Calu3 (cell line): ENCODE measurements at places on chromosomes 5 and 9. TPM values are rescaled to one million over a fixed set of nuclear protein-coding genes. Genes with fewer than 3 reads are reported as not detected.

DNA sequence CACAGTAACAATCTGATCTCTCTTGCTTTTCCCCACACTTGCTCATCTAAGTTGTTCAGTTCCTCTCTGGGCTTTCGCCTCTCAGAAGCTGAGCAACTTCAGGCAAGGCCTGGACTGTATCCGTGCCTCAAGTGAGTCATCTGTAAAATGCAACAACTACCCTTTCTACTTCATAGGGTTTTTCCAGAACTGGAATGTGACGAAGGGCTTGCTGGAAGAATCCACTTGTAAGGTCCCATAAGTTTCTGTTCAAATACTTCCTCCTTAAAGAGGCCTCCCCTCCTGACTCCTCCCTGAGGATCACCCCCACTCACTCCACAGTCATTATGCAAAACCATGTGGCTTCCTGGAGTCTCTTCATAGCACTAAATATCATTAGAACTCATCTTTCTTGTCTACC is 17.5 kb upstream of the INSYN2B start:
- no peak overlapping the region for H3K27ac ChIP-seq
- no peaks in the 10 kb centered on the region for H3K4me1 ChIP-seq
- peaks cover 99% of the 10 kb centered on the region for H3K27me3 ChIP-seq
- no peaks in the 10 kb centered on the region for H3K36me3 ChIP-seq

- H3K4me3 ChIP-seq = no peak overlapping the region
- H3K36me3 ChIP-seq = peaks cover 6% of the 10 kb centered on the region
- no peaks in the 10 kb centered on the region for H3K27me3 ChIP-seq
- no peak for DNase-seq
Observed at GRCh38 chr5:66151030-66151429, 6.9 kb downstream of the SREK1 start.

DNA sequence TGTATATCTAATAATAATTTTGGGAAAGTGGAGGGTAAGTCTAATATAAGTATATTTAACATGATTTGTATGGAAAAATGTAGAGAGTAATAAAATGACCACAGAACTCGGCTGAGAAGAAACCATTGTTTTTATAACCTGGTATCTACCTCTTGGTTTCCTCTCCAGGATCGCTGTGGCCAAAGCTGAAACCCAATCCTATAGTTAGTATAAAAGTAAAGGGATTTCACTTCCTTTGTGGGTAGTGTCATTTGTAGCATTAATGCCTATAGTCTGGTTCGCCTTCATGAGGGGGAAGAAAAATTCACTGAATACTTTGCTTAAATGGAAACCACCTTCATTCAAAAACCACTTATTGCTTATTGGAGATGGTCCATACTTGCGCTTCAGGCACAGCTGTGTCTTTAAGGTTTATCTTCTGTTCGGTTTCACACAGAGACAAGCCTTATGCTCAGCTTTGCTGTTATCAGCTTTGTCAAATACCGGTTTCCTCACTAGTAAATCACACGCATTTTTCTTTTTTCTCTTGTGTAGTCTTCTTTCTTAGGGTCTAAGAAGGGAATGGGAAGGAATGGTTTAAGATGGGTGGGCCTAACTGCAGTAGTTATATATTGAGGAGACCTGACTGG is 12.1 kb downstream of the PIK3R1 start:
- no peaks in the 10 kb centered on the region for H3K27me3 ChIP-seq
- H3K27ac ChIP-seq = no peak overlapping the region
- peaks cover 73% of the 10 kb centered on the region for H3K4me1 ChIP-seq

- no peak overlapping the region for H3K27ac ChIP-seq
- H3K36me3 ChIP-seq = no peaks in the 10 kb centered on the region
- peaks cover 22% of the 10 kb centered on the region for H3K4me1 ChIP-seq
- H3K27me3 ChIP-seq = peaks cover 22% of the 10 kb centered on the region
Observed at GRCh38 chr5:133928587-133929393, 39.6 kb downstream of the C5orf15 start.

GRCh38 chr9:120151149-120151548 is 428.8 kb downstream of the CDK5RAP2 start:
- peaks cover 49% of the 10 kb centered on the region for H3K27me3 ChIP-seq
- no peaks in the 10 kb centered on the region for H3K4me1 ChIP-seq
- DNase-seq = no peak
- H3K27ac ChIP-seq = no peak overlapping the region
- no peaks in the 10 kb centered on the region for H3K36me3 ChIP-seq

DNA sequence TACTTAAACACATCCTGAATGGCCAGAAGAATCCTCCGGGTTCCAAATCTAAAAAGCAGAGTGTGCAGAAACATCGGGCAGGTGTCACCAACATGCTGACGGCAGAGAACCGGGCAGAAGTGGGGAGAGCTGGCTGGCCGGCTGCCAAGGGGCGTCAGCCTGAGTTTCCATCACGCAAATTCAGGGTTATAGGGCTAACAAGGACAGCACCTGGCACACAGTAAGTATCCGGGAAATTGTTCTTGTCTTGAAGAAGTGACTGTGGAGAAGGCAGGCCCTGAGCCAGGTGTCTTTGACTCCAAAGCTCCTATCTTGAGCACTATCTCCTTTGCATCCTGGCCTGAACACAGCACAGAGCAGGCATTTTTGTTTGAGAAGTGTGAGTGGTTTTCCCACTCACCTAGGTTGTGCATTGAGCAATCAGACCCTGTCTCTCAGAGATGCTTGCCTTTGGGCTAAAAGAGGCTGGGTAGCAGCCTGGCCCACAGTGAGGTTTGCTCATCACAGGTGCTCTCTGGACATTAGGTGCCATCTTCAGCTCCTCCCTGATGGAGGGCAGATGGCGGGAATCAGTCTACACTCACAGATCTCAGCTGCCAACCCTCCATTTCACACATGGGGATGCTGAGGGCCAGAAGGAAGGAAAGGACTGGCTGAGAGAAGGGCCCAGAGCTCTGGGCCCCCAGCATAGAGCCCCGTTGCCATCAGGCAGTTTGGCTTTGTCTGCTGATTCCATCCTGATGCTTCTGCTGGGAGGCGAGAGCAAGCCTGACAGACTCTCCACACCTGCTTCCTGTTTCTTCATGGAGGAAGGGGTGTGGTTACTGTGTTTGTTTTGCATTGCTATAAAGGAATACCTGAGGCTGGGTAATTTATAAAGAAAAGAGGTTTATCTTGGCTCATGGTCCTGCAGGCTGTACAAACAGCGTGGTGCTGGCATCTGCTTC is 52.8 kb downstream of the WHRN start:
- peaks cover 7% of the 10 kb centered on the region for H3K27me3 ChIP-seq
- H3K27ac ChIP-seq = no peak overlapping the region
- no peaks in the 10 kb centered on the region for H3K4me1 ChIP-seq
- DNase-seq = no peak
- no peaks in the 10 kb centered on the region for H3K36me3 ChIP-seq
- no peak overlapping the region for H3K4me3 ChIP-seq

DNA sequence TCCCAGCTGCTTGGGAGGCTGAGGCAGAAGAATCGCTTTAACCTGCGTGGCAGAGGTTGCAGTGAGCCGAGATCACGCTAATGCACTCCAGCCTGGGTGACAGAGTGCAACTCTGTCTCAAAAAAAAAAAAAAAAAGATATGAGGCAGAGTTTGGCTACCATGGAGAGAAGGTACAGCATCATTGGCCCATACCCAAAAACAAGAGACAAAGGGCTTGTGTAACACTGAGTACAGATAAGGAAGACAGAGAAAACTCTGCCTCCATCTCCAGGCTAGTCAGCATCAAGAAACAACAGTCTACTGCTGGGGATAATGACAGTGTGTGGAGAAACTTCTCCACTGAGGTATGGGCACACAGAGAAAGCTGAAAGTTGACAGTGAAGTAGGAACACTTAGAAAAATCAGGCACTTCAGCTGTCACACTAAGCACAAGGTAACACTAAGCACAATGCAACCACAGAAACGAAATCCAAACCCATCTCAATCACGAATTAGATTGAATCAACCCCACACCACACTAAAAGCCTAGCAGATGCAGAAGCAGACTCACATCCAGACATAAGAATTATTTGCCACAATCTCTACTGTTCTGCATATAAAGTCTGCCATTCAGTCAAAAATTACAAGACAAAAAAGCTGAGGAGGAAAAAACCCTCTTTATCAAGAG is 10.5 kb downstream of the PJA2 start:
- peaks cover 44% of the 10 kb centered on the region for H3K4me1 ChIP-seq
- H3K36me3 ChIP-seq = peaks cover 39% of the 10 kb centered on the region
- DNase-seq = no peak
- no peaks in the 10 kb centered on the region for H3K27me3 ChIP-seq

DNA sequence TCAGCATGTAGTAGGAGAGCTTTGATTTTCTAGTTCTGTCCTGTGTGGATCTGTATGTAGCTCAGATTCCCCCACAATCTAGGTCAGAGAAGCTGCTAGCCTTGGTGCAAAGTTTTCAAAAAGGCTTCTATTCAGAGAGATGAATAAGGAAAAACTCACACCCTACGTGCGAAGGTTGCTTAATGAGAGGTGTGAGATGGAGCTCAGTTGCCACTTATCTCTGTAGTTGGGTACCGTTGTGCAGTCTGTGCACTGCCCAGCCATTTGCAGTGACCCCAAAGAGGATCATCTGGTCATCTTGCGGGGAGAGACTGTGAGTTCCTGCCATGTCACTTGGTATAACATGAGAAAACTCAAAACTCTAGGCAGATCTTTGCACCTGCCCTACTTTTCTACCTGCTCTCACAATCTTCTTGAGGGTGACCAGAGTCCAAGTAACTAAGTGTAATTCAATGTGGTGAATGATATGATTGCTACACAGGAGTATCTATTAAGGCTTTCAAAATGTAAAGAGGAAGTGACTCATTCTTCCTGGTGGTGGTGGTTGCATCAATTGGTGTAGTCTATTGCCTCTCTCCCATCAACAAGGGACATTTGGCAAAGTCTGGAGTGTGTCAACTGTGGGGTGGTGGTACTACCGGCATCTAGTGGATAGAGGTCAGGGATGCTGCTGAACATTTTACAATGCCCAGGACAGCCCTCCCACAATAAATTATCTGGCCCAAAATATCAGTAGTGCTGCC is 65.2 kb downstream of the TMC1 start:
- no peak overlapping the region for H3K27ac ChIP-seq
- H3K36me3 ChIP-seq = no peaks in the 10 kb centered on the region
- peaks cover 29% of the 10 kb centered on the region for H3K4me1 ChIP-seq
- peak; percentile 32 for DNase-seq
- no peaks in the 10 kb centered on the region for H3K27me3 ChIP-seq

DNA sequence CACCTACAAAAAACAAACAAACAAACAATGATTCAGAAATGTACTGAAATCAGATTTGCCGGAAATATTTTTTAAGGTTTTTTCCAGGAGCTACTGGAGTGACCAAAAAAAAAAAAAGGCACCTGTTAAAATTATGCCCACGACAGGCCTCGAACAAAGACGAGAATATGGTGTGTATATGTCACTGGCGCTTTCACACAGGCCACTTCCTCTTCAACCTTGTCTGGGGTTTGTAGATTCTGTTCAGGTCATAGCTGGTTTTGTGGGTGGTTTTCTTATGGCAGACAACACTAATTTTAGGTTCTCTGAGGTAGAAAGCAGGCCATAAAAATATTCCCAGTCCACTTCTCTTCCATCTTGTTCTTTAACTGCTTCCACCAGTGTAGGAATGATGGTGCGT is 7.0 kb downstream of the NDUFB6 start:
- no peaks in the 10 kb centered on the region for H3K4me1 ChIP-seq
- no peak overlapping the region for H3K4me3 ChIP-seq
- H3K36me3 ChIP-seq = peaks cover 24% of the 10 kb centered on the region
- no peaks in the 10 kb centered on the region for H3K27me3 ChIP-seq
- H3K27ac ChIP-seq = no peak overlapping the region
- no peak for DNase-seq

DNA sequence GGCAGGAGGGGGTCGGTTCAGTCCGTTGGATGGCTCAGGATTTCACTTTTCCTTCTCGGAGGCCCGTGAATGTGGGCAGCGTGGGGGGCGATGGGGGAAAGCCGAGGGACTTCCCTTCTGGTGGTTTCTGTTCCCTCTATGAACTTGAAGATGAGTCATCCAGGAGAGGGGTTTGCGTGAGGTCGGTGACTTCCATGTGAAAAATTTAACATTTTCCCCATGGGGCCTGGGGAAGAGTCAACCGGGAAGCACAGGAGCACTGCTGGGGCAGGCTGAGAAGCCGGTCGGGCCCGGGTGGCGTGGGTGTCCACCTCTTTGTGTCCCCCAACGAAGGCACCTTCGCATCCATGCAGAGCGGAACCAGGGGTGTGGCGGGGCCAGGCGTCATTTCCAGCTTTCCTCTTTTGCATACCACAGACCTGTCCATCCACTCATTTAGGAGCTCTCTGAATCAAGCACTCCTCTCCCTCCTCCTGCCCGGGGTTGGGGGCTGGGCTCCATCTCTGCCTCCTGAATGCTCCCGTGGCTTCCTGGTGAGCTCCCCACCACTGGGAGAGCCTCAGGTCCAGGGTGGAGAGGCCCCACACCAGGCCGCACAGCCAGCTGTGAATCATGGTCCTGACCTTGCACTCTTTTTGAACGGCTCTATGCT is 68.4 kb downstream of the ANKRD33B start:
- H3K4me1 ChIP-seq = peaks cover 7% of the 10 kb centered on the region
- no peaks in the 10 kb centered on the region for H3K36me3 ChIP-seq
- H3K4me3 ChIP-seq = no peak overlapping the region
- peaks cover 20% of the 10 kb centered on the region for H3K27me3 ChIP-seq
- no peak overlapping the region for H3K27ac ChIP-seq

DNA sequence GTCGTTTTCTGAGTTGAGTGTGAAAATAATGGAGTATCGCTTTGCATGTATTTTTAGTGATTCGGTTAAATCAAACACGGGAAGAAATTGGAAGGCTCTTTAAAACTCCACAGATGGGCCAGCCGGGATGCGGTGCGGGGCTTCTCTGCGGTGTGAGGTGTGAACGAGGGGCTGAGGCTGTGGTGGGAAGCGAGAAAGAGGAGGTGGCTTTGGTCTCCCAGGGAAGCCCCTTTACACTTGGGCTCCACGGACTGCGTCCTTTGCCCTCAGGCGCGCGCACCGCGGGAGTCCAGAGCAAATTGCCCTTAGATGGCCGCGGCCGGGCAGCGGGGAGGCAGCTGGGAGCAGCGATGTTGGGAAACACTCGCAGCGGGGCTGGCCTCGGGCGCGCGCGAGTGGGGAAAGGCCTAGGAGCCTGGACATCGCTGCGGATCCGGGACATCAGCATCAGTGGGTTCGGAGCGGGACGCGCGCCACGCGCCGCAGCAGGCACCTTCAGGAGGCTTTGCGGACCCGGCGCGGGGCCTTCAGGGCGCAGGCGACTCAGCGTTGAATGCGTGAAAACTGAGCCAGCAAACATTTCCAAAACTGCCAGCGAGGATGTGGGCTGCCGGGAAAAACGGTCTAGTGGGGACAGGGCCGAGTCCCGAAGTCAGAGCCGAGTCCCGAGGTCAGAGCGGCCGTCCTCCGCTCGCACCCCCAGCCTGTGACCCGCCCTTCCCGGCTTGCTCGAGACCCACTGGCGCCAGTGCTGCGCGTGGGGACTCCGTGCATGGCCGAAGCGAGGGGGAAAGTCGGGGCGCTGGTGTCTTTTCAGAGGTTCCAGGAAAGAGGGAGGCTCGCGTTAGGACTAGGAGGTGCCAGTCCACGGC is 6.5 kb downstream of the IRX1 start:
- H3K4me1 ChIP-seq = no peaks in the 10 kb centered on the region
- DNase-seq = no peak
- no peak overlapping the region for H3K4me3 ChIP-seq
- peaks cover 5% of the 10 kb centered on the region for H3K36me3 ChIP-seq
- no peaks in the 10 kb centered on the region for H3K27me3 ChIP-seq
- no peak overlapping the region for H3K27ac ChIP-seq

Gene OTULINL
- 3.6 and 5.3 TPM in 2 replicates for total RNA-seq

Gene PPP2R2B
- total RNA-seq = 1.2 TPM in 1 of 2 replicates, not detected in the other

Gene SERF1B
- 23.7 and 30.8 TPM in 2 replicates for total RNA-seq

Gene SUSD3
- total RNA-seq = 0.69 and 1.3 TPM in 2 replicates

Gene CKS2
- 99.5 and 116 TPM in 2 replicates for total RNA-seq

Gene SOX30
- 0.09 TPM in 1 of 2 replicates, not detected in the other for total RNA-seq

Gene GFPT2
- total RNA-seq = 0.12 TPM in 1 of 2 replicates, not detected in the other

Gene ELOVL7
- total RNA-seq = 40.5 and 42.7 TPM in 2 replicates
